ENCODE measurements at places on chromosomes 2 and 18.

- DNase-seq = no peak
These were observed 85.2 kb downstream of the GLI2 start for GRCh38 chr2:120820953-120821279.

DNA sequence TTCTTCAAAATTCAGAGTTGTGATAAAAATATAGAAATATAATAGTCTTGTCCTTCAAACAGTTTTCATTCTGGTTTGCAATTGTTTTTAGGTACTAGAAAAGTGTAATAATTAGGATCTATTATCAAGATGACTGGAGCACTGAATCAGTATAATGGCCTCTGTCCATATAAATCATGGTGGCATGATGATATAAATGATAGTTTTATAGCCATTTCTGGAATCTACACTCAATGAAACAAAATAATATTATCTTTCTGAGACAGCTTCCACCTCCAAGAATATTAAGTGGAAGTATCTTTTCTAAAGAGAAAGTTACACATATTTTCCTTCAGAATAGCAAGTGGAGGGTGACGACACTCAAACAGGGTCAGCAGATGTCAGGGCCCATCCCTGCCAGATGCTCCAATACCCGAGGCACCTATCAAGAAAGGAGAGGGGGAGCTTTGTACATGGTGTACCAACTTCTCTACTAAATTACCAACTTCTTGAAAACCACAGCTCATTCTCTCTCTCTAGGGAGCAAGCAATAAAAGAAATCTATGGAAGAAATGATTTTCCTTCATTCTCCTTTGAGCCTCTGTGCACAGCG lies 882.7 kb upstream of the CHAC2 start:
- DNase-seq = no peak

DNA sequence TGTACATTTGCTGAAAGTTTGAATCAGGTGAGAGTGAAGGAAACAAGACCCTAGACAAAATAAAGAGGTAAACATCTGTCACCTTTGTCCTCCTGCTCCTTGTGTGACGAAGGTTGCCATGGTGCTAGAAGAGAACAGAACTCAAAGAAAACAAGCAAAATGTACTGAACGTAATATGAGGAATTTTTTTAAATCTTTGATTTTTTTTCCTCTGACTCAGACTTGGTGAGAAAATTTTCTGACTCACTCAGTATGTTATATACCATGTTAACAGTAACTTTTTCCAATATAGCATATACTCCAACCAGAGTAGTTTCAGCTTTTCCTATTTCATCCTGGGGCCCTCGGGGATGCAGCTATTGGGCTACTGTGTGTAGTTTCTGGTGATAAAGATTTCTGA lies 2114.6 kb upstream of the PIK3C3 start:
- no peak for DNase-seq

- no peak for DNase-seq
These were observed 683.8 kb downstream of the ERBB4 start for GRCh38 chr2:211854832-211855231.

GRCh38 chr2:240915526-240916341 lies 9.6 kb downstream of the CROCC2 start:
- DNase-seq = no peak

- no peak for DNase-seq
These were observed 45.5 kb upstream of the SLC8A1 start for GRCh38 chr2:40497251-40497859.

DNA sequence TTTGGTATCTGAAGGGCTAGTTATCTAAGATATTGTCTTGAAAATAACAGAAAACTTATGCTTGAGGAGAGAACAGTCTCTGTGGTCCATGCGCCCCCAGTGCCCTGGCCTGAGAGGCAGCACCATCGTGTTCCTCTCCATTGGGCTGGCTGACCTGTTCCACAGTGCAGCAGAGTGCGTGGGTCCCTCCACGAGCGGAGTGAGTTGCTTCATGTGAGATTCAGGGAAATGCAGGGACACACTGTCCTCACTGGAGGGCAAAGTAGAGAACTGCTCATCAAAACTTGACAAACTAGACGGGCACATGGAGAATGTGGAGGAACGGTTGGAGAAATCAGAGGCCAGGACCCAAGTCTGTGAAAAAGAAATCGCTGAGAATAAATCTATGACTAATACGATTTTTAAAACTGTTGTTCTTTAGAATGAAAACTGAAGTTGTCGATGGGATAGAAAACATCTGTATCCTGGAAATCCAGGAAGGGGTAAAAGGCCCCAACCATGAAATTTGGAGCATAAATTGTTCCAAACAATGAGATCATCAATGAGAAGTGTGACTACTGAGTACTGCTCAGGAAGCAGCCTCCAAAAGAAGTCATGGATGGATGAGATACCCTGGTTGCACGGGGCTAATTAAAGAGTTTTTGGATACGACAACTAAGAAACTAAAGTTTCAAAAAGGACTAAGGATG lies 58.1 kb downstream of the REV1 start:
- no peak for DNase-seq

DNA sequence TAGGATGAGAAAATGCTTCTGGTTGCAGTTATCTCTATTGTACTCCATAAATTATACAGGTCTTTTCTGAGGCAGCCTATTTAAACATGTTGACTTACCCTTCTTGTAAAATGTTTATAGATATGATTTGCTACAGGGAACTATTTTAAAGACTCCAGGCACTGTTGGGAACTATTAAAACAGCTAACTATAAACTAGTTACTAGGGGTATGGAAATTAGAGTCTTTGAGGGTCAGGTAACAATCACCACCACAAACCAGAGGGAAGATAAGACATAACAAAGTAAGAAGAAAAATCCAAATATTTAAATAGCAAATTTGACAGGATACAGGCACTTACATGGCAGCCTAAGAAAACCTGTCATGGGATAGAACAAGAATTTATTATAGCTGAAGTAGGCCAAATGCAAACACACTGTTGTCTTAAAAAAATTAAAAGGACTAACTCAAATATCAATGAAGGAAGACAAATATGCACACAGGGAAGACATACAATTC lies 251.0 kb upstream of the CWC22 start:
- no peak for DNase-seq

GRCh38 chr18:37565101-37565976 lies at the start of gene CELF4:
TSS of gene CELF4 (minus strand) at chr18:37565798.
- no peak for DNase-seq

GRCh38 chr18:36772241-36772723 lies 56.5 kb downstream of the TPGS2 start:
- DNase-seq = no peak

DNA sequence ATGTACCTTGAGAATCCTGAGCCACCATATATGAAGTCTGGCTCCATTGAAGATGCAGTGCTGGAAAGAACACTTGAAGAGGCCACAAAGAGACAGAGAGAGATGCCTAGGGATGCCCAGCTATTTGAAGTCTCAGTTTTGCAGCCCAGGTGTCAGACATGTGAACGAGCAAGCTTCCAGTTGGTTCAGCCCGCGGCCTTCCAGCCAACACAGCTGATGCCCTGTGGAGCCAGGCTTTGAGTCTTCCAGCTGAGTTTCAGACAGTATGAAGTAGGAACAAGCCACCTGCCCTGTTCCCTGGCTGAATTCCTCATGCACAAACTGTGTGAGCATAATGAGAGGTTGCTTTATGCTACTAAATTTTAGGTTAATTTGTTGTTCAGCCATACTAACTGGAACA lies 108.8 kb downstream of the SPHKAP start:
- no peak for DNase-seq

- no peak for DNase-seq
These were observed 31.6 kb downstream of the CYP26B1 start for GRCh38 chr2:72116081-72116533.

DNA sequence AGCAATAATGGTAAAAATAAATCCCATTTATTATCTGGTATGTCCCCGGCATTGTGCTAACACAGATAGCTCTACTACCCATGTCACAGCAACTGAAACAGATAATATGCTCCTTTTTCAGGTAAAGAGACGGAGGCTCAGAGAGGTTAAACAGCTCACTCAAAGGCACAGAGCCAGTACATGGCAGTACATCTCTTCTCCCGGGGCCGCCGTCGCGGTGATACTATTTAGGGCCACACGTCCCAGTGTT lies 693 bp upstream of the PDK1 start:
- no peak for DNase-seq

DNA sequence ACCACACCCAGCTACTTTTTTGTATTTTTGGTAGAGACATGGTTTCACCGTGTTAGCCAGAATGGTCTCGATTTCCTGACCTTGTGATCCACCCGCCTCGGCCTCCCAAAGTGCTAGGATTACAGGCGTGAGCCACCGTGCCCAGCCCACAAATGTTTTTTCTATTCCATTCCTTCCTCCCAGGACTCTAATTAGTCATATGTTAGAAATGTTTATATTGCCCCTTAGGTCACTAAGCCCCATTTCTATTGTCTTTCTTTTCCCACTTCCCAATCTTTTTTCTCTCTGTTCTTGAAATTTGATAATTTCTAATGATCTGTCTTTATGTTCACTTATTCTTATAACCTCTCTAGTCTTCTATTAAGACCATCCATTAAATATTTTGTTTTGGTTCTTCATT lies 31.3 kb upstream of the CDCA7 start:
- no peak for DNase-seq

DNA sequence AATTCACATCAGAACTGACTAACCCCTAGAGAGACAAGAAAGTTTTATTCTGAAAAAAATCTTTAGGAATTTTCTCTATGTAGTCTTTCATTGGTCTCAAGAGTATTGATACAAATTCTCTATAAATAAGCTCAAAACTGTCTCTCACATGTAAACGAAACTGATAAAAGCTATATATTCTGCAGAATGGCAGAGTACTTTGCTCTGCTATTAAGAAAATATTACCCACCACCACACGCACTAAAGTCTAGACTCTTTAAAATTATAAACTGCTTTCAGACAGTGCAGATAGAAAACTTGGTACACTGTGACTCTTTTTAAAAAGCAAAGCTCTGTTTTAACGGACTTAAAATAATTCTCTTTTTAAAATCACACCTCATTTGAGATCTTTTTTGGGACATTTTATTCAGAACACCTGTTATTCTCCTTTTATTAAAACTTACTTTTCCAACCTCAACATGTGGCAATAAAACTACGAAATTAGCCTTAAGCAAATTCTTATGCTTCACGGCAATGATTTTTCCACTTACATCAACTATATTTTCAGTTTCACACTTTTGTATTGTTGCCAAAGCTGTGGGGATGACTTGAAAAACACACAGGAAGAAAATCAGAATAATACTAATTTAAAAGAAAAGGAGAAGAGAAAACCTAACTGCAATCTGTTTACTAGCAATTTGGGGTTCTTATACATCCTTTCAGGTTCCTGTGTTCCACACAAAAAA lies 58.0 kb downstream of the CCDC88A start:
- no peak for DNase-seq

GRCh38 chr2:140491876-140492275 lies 1638.9 kb downstream of the LRP1B start:
- DNase-seq = no peak

DNA sequence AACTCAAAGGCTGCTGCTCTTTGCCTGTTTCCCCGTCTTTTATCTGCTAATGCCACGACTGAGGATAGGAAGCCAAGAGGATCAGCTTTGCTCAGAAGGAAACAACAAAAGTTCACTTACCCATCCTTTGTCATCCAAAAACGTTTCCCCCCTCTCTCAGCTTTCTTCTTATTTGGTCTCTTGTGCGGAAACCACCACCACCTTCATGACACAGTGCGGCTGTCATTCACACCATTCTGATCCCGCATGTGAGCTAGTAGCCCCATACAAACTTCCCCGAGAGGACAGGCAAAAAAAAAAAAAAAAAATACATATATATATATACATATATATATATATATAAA lies 656 bp downstream of the LRRTM4 start:
- DNase-seq = no peak

GRCh38 chr2:113233593-113234550 lies 44.8 kb downstream of the PAX8 start:
- no peak for DNase-seq

DNA sequence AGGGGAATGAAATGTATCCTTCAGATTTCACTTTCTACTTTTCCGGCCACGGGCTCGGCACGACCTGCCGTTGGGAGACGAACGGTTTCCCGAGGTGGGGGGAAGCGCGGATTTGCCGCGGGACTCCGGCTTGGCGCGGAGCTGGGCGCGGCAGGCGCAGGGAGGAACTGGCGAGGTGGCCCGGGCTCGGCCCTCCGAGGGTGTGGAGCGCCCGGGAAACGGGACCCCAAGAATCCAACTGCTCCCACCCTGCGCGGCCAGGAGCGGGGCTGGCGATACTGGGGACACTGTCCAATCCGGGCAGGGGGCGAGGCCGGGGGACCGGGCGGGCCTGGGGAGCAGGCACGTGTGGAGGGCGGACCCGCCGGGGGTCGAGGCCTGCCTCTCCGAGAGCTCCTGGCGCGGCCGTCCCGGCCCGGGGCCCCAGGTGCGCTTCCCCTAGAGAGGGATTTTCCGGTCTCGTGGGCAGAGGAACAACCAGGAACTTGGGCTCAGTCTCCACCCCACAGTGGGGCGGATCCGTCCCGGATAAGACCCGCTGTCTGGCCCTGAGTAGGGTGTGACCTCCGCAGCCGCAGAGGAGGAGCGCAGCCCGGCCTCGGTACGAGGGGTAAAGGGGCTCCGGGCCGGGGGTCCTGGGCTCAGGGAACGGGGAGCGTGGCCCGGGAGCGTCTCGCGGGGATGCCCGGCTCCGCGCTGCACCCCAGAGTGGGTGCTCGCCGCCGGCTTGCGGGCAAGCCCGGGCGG lies at the start of gene ANXA4:
Gene ANXA4 (plus strand): TSS at position 560 of the 747 bp plus-strand sequence. CDS start 39,432 bp downstream, outside the sequence.
- peak; percentile 61 for DNase-seq

GRCh38 chr18:13868501-13869271 lies 44.7 kb downstream of the MC5R start:
- no peak for DNase-seq

DNA sequence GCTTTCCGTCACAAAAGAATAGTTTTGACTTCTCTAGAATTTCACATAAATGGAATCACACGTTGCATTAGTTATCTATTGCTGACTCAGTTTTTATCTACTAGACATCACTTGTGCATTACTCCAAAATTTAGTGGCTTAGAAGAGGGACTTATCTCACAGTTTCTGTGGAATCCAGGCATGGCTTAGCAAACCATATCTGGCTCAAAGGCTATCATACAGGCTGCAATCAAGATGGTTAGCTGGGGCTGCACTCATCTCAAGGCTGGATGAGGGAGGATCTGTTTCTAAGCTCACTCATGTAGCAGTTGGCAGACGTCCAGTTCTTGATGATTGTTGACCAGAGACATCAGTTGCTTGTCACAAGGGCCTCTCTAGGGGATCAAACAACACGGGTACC lies 6.6 kb upstream of the DSC3 start:
- DNase-seq = no peak

All from GM12891 (cell line).